ENCODE measurements at places on chromosomes 6 and 20.

- no peak for DNase-seq
Observed at GRCh38 chr6:109920911-109921310, 57.2 kb upstream of the GPR6 start.

DNA sequence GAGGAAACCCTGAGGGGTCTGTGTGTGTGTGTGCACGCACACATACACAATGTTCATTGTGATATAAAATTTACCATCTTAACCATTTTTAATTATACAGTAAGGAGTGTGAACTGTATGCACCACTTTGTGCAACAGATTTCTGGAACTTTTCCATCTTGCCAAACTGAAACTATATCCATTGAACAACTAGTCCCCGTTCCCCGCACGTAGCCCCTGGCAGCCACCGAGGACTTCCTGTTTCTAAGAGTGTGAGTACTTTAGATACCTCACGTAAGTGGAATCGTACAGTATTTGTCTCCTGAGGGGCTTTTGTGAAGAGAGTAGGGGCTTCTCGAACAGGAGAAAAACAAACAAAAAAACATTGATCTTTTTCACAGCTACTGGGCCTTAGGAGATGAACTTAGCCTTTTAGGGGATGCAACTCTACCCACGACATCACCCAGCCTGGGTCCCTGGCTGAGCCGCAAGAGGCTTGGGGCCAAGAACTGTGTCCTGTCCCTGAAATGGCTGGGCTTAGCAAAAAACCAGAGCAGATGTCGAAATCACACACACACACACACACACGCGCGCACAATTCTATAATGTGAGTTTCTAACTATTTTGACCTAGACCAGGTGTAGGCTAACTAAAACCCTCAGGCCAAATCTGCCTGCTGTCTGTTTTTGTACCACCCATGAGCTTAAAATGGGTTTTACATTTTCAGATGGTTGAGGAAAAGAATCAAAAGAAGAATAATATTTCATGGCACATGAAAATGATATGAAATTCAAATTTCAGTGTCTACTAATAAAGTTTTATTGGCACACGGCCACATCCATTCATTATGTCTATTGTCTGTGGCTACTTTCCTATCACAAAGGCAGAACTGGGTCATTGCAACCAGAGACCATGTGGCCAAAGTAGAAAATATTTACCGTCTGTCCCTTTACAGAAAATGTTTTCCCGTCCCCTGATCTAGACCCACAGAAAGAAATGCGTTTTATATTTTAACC lies 144.2 kb downstream of the EYA2 start:
- no peak for DNase-seq

DNA sequence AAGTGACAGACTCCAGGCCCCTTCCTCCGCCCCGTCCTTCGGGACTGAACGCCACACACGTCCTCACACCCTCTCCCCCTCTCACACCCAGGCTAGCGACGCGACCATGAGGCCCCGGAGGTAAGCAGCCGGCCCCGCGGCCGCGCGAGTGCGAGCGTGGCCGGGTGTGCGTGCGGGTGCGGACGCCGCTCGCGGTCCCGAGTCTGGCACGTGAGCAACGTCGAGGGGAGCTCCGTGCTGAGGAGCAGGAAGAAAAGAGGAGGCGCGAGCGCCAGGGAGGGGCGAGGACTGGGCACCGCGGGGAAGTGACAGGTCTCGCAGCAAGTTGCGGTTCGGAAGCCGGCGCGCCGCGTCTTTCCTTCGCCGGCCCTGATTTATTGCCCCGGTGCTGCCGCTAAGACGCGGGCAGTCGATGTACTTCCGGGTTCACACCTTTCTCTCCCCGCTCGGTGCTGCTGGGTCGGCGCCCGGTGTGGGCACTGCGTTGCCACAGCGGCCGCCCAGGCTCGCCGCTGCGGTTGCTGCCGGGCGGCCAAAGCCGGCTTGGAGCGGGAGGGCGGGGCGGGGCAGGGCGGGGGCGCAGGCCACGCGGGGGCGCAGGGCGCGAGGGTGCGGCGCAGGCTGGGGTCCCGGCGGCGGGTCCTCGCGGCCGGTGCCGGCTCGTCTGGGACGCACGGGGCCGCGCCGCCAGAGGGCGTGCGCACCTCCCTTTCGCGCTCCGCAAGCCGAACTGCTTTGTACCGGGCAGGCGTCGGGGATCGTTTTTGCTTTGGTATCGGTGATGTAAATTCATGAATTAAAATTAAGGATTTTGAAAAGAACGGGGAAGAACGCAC lies 15.8 kb upstream of the LIN28B start:
- DNase-seq, result peak; percentile 58

- no peak for DNase-seq
Observed at GRCh38 chr6:137146206-137146605, 27.2 kb downstream of the IL22RA2 start.

- DNase-seq, result no peak
Observed at GRCh38 chr20:62611012-62611411, 31.3 kb upstream of the SLCO4A1 start.

GRCh38 chr20:1735417-1736089 lies 78.0 kb upstream of the SIRPG start:
- no peak for DNase-seq

DNA sequence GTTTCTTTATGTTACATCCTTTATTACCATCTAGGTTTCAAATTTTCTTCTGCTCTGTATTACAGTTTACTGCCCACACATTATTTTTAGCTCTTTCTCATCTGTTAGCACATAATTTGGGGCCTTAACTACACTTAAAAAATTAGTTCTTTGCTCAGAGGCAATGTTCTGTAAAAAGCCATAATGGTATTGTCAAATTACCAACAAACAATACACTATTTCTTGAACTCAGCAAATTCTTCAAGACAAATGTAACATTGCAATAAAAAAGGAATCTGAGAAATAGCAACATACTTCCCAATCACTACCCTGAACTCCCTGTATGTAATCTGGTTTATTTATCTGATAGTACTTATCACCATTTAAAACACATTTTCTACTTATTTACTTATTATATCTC lies 448.6 kb upstream of the OPRM1 start:
- no peak for DNase-seq

DNA sequence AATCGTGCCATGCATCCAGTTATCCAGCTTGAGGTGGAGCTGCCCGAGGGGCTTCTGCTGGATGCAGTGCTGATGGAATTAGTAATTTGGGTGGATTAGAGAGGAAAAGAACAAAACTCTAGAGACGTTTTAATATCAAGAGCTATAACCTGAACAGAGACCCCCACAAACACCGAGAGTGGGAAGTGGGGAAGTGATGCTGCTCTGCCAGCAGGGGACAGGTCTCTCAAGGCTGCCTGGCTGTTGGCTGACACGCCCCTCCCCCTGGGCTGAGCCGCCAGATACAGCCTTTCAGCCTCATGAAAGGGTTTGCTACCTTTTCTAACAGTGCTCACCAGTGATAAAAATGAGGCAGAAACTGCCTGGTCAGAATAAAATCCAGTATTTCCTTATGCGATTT lies 9.6 kb downstream of the LEMD2 start:
- DNase-seq, result no peak

GRCh38 chr20:11235058-11235457 lies 561.3 kb upstream of the JAG1 start:
- DNase-seq, result peak; percentile 57

DNA sequence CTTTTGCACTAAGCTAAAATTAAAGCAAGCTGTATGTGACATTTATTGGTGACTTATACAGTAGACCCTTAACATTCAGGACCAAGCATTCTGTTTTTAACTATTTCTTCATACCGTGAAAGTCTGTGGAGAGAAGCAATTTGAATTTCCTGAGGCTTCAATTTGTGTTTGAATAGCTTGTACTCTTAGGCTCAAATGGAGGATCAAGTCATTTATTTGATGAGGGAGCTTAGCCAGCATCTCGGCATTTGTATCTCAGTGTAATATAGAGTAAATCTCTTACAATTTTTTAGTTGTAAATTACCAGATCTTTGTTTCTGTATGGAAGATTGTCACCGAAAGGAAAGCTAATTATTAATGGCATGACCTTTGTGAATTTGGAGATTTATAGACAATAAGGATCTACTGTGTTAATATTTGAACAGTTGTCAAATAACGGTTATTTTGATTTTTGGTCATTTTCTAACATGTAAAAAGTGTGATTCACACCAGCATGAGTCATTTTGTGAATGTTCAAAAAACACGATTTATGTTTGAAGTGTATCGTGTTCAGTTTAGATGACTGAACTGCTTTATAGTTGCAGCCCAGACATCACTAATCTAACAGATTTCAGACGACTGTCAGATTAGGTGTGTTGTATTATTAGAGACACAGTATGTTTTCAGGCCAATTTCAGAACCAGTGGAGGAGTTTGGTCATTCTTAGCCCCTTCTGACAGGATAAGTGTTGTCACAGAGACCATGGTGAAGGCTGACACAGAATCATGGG lies 332.9 kb downstream of the CDKAL1 start:
- DNase-seq, result peak; percentile 53

DNA sequence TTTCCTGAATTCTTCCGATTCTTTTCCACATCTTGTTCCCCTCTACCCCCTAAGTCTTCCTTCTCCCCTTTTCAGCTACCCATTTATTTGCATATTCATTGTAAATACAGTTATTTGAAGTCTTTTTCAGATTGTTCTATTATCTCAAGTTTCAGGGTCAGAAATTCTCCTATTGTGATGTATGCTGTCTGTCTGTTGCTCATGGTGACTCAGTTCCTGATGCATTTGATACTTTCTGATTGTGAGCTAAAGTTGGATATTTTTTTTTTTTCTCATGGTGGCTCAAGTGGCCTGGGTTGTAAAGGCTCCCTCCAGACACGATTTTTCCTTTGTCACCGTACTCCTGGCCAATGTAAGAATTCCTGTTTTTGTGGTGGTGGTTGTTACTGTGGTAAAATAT lies 4.9 kb upstream of the PI16 start:
- peak; percentile 85 for DNase-seq

- no peak for DNase-seq
Observed at GRCh38 chr6:3620389-3620788, 131.1 kb downstream of the PXDC1 start.

DNA sequence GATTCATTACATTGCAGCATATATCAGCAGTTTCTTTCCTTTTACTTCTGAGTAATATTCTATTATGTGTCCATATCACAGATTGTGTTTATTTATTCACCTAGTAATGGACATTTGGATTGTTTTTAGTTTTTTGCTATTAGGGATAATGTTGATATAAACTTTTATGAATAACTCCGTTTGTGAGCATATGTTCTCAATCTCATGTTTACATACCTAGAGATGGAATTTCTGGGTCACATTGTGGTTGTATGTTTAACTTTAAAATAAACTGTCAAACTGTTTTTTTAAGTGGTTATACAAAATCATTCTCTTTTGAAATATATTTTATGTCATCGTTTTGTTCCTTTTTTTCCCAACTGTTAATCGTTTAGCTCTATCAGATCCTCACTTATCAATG lies 311.6 kb downstream of the MMUT start:
- DNase-seq, result no peak

GRCh38 chr20:51831866-51832265 lies 29.5 kb upstream of the SALL4 start:
- DNase-seq, result no peak

DNA sequence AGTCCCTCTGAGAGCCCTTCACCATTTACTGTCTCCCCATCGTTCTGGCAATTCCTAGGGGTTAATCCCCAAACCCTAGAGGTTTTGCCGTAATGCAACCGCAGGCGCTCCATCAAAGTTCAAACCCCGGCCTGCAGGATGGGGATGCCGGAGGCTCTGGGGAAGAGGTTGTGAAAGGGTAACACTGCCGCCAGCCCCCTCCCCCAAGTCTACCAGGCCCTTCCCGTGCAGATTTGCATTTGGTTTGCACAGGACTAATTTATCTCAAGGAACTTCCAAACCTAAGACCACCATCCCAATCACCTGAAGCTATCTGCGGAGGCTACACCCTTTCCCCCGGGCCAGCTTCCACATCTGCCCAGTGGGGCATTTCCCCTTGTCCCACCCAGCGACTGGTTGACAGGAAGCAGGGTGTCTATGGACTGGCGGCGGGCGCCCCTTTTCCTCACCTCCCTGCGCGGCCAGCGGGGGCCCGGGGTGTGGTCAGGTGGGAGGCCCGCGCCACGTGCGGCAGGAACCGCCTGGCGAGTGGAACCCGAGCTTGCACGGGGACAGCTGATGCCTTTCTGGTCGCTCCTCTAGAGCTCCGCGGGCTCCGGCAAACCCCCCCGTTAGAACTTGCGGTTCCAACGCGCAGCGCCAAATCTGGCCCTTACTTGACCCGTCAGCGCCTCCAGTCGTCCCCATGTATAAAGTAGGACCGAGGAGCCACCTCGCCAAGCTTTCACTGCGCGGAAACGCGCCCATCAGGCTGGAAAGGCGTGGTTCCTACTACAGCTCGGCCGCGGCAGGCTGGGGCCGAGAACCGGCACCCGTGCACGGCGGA lies 9.4 kb upstream of the SLC4A11 start:
- peak; percentile 49 for DNase-seq

GRCh38 chr20:47317127-47317895 lies 39.2 kb downstream of the ZMYND8 start:
- DNase-seq, result peak; percentile 100

GRCh38 chr6:120147071-120147871 lies 797.7 kb upstream of the MAN1A1 start:
- no peak for DNase-seq

GRCh38 chr6:19771753-19772336 lies 65.3 kb upstream of the ID4 start:
- peak; percentile 49 for DNase-seq

- no peak for DNase-seq
Observed at GRCh38 chr6:53431704-53432103, 83.0 kb upstream of the ELOVL5 start.

DNA sequence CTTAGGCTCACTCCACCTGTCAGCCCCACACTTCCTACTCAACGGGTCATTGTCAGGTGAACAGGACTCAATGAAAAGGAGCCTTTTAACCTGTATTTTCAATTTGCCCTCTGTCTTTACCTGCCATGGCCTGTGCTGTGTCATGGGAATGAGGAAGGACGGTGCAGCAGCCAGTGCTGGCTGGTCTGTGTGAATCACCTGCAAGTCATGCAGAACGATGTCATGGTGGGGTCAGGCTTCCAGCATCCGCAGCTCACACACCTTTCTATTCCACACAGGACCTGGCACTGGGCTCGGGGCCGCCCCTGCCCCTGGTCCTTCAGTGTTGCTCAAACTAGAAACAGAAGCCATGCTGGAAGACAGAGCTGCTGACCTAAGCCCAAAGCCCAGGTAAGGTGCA lies 188.7 kb upstream of the GMDS start:
- no peak for DNase-seq

DNA sequence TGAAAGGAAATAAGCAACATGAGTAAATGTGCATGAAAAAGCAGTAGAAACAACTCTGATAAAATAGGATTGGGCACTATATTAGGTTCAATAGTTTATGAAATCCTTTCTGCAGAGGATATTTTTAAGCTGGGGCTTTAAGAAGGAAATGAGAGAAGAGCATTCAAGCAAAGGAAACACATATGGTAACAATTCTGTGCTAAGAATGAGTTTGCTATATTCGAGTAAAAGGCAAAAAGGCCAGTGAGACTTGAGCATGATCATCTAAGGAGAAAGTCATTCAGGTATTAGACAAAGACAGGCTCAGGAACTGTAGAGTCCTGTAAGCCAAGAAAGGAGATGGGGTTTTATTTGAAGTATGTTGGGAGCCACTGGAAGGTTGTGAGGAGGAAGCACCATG lies 387.1 kb upstream of the FLRT3 start:
- DNase-seq, result no peak
